Fibroblast of skin of left quadriceps (primary cell): ENCODE measurements at places on chromosomes 16 and 17.

GRCh38 chr16:56102183-56102686 is 89.1 kb upstream of the GNAO1 start:
- no peak for DNase-seq

GRCh38 chr17:35684055-35684802 is 47.2 kb upstream of the RASL10B start:
- peak; percentile 48 for DNase-seq

DNA sequence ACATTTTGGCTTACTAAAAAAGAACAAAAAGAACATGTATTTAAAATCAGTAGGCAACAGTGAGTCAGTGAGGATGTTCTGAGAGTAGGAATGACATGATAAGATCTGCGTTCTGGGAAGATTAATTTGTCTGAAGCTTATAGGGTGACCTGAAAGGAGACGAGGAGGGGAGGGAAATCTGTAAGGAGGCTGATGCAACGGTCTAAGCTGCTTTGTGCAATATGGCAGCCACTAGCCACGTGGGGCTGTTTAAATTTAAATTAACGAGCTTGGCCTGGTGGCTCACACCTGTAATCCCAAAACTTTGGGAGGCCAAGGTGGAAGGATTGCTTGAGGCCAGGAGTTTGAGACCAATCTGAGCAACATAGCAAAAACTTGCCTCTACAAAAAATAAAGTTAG is 181.6 kb upstream of the CACNG3 start:
- no peak for DNase-seq

DNA sequence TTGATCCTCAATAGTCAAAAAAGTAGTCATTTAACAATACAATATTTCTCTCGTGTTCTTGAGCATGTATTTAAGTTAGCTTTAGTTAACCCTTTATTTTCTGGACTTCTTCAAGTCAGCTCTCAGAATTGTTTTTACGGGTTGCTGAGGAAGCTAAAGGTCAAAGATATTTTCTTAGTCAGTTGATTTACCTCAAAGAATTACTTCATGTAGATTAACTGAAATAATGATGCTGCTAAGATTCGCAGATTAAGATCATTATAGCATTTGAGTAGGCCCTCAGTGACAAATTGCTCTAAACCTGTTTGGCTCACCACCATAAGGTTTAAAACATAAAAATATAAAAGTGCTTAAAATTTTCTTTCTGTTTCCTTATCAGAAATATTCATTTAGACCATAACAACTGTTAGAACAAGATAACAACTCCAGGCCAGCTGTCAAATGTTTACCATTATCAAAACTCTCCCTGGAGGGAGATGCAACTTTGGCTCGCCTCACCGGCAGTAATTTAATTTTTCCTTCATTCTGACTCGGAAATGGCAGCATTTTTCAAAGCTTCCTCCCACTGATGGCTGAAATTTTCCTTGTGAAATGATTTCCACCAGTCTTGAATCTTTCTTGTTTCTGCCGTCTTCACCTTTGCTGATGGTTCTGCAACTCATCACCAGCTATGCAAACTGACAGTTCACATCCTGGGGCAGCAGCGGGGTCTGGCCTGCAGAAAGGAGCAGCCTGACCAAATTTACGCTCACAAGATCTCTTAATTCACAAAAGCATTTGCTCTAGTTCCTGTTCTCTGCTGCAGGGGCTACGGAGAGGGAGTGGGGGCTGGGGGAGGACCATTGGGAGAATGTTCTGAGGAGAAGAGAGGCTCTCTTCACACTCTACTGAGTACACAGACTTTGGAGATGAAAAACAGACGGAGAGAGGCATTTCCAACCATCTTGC is 254.8 kb upstream of the TBX2 start:
- no peak for DNase-seq

GRCh38 chr17:40014375-40014980 is 762 bp upstream of the CSF3 start:
- no peak for DNase-seq

DNA sequence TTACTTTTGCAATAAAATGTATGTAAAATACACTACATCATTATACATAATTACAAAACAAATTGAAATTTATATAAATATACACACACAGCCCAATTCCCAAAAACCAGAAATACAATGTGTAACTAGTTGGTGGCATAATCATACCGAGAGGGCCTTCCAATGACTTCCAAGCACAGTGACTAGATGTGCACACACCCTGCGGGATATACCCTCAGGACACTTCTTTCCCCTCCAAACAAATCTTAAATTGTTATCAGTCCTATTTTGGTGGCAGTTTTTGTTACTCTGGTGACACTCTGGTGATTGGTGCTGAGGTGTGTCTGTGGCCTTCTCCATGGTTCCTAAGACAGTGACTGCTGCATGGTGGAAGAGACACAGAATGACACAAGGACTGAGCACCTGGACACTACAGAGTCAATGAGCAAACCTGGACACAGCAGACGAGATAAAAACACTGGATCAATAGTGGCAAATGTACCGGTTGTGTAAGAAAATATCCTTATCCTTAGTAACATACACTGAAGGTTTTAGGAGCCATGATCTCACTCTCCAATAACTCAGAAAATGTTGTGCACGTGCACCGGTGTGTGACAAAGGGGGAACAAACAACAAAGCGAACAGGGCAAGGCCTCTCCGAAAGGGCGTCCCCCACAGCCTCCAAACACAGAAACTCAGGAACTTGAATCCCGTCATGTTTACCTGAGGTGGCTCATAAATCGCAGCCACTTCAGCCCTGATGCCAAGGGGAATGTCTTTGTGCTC is 32.9 kb downstream of the NPLOC4 start:
- DNase-seq: no peak

DNA sequence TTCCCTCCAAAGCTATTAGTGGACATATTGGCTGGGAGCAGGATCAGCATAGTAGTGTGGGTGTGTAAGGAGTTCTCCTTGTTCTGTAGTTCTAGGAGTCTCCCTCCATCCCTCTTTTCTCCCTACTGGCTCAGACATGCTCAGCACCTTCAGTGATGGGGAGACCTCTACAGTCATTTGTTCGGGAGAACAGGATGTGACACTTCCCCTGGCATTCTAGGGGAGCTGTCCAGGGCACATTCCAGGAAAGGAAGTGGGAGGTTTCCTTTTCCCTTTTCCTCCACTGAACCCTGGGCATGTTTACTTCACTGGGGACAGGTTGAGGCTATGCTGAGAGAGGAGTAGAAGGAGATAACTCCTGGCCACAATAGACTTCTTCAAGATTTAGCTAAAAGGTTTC is 86.5 kb downstream of the MYH13 start:
- DNase-seq: no peak

GRCh38 chr17:74431568-74432423 is at the start of gene GPRC5C:
Gene GPRC5C, plus strand, starts transcription at chr17:74432088. Its CDS starts 7,689 bp downstream, at chr17:74439777.
- peak; percentile 4 for DNase-seq

GRCh38 chr16:89161763-89162713 is 9.5 kb upstream of the CDH15 start:
- DNase-seq: no peak

DNA sequence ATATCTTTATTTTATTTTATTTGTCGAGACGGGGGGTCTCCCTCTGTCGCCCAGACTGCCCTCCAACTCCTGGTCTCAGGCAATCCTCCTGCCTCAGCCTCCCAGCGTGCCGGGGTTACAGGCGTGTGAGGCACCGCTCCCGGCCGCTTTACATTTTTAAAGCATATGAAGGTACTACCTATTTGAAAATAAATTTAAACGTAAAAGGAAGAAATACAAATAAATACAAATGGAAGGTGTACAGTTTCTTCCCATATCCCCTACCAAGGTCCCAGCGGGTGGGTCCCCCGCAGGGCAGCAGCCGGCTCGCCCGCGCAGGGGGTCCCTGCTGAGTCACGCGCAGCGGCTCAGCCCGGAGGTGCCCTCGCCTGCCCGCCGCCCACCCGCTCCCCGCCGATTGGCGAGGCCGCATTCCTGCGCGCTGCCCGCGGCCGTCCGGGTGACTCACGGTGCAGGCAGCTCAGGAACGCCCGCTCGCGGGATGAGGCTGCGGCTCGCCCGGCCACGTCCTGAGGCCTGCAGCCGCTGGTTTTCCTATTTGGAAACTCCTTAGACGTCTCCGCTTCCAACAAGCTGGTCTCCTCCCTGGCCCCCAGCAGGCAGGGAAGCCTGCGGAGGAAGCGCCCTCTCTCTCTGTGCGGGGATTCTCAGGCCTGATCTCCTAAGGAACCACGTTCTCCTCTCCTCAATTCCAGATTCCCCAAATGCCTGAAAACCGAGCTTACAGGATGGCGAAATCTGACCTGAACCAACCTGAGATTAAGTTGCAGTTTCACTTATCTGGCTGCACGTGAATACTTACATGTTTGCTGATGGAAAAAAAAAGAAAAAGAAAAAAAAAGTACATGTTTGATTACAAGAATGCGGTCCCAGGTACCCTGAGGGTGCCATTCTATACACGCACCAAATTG is 54.8 kb upstream of the MAP3K14 start:
- DNase-seq: peak; percentile 94

GRCh38 chr16:87671715-87672270 is 69.5 kb downstream of the JPH3 start:
- no peak for DNase-seq

DNA sequence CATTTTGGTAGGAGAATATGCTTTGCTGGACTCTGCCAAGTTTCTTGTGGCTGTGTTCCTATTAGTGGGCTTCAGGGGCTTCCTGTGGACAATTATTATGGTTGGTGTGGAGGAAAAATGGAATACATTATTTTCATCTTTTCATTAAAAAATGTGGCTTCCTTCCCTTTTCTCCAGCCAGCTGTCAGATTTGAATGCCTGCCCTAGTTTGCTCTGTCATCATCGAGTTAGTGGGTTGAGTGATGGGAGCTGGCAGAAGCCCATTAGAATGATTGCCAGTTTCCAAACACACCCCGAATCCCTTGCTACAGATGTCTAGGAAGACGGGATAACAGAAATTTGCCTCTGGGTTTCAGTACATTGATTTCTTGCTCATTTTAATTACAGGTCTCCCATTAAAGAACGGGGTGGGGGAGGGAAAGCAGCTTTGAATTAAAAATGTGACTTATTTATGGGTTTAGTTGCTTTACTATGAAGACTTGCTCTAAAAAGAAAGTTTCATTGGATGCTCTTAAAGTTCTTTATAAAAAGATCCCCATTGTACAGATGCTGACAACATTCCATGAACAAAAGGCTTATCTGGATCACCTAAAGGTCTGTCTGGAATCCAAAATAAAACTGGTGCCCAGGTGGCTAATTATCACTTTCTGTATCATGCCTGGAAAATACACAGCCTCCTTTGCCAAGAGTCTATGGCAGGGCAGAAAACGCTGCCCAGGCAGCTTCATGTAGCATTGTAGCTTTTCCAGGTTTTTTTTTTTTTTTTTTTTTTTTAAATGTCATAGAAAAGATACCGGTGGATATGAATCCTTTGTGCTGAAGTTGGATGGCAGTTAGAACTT is 103.6 kb downstream of the PRKCA start:
- no peak for DNase-seq

- DNase-seq: no peak
Measured at GRCh38 chr17:63772801-63773271, 561 bp downstream of the CCDC47 start.

GRCh38 chr16:1119129-1119528 is 23.1 kb upstream of the C1QTNF8 start:
- DNase-seq: no peak

- no peak for DNase-seq
Measured at GRCh38 chr16:19119564-19119963, 5.8 kb downstream of the ITPRIPL2 start.

DNA sequence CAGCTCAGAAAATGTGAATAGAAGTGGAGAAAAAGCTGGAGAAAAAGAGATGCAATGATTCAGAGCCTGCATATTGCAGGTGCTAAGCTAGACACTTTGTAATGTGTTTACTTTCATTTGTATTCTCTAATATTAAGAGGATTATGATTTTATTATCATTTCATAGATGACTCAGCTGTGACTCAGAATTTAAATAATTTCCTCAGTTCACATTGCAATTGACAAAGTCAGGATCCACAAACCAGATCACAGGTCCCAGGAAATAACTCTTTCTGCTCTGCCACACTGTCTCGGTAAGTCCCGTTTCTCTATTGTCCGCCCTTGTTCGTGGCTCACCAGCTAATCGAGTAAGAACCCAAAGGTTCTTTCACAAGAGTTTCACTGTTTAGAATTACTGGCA is 235.4 kb upstream of the MON1B start:
- no peak for DNase-seq

- no peak for DNase-seq
Measured at GRCh38 chr17:68334393-68334792, 43.1 kb downstream of the ARSG start.

DNA sequence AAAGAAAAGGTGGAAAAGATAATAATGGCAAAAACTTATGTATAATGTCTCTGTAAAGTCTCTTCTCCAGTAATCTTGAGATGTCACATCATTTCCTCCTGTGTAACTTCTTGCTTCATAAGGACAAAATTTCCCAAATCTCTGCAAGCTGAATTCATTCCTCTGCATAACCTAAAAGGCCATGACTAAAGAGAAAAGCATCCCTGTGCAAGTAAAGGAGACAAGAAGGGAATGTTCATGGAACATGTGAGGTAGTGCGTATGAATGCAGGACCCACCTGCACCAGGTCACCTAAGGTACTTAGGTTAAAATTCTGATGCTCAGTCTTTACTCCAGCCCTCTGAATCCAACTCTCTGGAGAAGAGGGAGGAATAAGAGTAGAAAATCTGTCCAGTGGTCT is 46.9 kb upstream of the NLK start:
- DNase-seq: no peak

DNA sequence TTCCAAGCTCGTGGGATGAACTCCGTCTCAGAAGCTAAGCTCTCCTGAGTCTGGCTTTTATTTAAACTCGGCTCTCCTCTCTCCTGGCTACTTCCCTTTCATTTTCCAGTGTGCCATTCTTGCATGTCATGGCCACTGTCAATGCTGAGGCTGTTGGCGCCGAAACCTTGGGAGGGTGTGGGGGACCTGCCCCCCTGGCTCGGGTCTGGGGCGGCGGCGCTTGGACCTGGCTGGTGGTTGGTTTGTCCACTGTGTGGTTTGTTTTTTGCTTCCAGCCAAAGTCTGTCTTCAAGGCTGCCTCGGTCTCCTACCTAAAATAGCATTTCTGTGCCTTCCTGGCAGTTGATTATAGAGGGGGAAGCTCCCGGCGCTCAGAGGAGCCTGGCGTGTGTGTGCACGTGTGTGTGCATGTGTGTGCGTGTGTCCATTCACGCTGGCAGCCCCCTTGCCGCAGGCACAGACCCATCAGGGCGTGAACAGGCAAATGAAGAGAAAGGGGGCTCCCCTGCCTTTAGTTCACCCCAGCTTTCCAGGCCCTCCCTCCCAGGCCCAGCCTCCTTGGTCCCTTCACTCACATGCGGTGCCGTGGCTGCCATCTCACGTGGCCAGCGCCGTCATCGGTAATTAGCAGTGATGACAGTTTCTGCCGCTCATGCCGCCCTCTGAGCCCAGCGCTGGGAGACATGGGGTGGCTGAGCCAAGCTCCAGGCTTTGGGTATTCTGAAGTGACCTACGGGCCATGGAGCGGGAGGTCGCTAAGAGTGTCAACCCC is 179.9 kb downstream of the SEC14L1 start:
- no peak for DNase-seq

- no peak for DNase-seq
Measured at GRCh38 chr17:82947051-82947991, 107.5 kb upstream of the ZNF750 start.

DNA sequence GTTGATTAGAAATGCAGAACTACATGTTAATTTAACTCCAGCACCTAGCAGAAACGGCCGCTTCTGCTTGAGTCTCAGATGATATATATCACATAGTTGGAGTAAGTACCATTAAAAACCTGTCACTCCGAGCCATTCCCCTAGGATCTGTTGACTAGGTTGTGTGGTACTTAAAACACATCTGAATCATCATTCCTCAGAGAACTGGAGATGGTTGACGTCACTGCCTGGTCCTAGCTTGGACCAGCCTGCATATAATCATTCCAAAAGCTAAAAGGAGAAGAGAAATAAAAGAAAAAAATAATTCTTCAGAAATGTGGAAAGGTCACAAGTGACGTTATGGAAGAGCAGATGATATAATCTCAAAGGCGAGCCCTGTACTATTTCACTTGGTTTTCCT is 31.3 kb upstream of the RASL10B start:
- no peak for DNase-seq
